Stimulated activated naive CD8-positive, alpha-beta T cell treated with anti-CD3 and anti-CD28 coated beads, Interleukin-15, Interleukin-2, amounts not matched to agents 100 U/mL and 50 U/mL, for 24 hours (primary cell): ENCODE measurements at places on chromosomes 2 and 18.

DNA sequence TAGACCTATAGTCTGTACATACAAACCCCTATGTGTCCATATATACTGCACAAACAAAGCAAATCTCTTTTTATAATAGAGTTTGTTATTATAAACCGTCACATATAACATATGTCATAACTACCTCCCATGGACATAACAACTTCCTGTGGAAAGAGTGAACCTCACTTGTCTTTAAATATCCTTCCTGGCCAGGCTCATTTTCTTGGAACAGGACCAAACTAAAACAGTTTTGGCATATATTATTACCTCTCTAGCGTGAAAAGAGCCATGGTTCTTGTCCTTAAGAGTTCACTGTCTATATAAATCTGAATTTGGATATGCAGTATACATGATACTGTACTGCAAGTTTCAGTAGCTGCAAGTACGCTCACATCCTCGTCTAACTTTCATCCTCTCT, 28.3 kb upstream of the DNAJC27 start:
- no peak for DNase-seq

- DNase-seq: no peak
Observed at GRCh38 chr2:13666582-13667414, 950.1 kb downstream of the TRIB2 start.

- DNase-seq: no peak
Observed at GRCh38 chr2:54750040-54750439, 26.6 kb downstream of the EML6 start.

GRCh38 chr18:61827591-61827990, 65.2 kb downstream of the RNF152 start:
- no peak for DNase-seq
